SJSA1 (cell line): ENCODE measurements at places on chromosomes 2 and 18.

- no peak for DNase-seq
Measured at GRCh38 chr2:104846786-104847585, 6.9 kb upstream of the POU3F3 start.

- DNase-seq: no peak
Measured at GRCh38 chr2:88810017-88810416, 118.5 kb downstream of the RPIA start.

GRCh38 chr2:133865141-133865540 lies 296.9 kb upstream of the NCKAP5 start:
- no peak for DNase-seq

- no peak for DNase-seq
Measured at GRCh38 chr2:221397187-221397586, 174.9 kb downstream of the EPHA4 start.

DNA sequence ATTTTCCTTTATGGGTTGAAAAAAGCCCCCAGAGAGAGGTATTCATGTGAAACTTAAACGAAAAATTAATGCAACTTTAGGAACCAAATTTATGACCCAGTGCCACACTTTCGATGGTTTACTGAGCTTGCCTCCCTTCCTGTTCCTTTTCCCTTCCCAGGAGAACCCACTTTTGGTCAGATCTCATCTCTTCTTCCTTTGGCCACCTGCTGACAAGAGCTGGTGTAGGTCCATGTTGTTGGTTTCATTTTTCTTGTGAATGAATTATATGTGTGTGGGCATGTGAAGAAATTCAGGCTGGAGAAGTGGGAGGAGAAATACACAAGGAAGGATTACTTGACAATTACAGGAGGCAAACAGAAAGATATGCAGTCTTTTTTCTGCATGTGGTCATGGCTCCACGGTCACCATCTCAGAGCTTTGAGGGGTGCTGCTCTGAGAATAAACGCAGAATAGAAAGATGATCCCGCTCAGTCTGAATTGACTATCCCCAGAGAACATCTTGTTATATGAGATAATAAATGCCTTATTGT lies 111.3 kb upstream of the TCF4 start:
- DNase-seq: no peak

- DNase-seq: no peak
Measured at GRCh38 chr18:23779696-23780303, 90.5 kb downstream of the LAMA3 start.

GRCh38 chr18:8084160-8084559 lies 517.0 kb downstream of the PTPRM start:
- peak; percentile 54 for DNase-seq

- no peak for DNase-seq
Measured at GRCh38 chr2:186424265-186424664, 61.8 kb upstream of the ZC3H15 start.

DNA sequence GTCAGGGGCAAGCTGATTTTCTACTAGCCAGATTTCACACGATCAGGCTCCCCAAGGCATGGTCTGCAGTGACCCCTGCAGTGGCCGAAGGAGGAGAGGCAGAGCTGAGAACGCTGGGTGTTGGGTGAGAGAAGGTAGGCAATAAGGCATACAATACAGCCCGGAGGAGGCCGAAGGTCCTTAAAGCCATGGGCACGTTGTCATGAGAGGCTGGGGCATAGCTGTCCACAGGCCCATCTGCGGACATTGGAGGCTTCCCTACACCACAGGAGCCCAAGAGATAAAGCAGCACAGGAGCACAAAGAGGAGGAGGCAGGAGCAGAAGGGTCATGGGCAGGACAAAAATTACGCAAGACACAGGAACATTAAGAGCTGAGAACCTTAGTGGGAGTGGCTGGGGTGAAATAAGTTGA lies 16.7 kb upstream of the BZW1 start:
- DNase-seq: no peak

GRCh38 chr2:46211461-46211860 lies 85.7 kb upstream of the EPAS1 start:
- DNase-seq: no peak

- DNase-seq: no peak
Measured at GRCh38 chr18:11411048-11411447, 198.3 kb upstream of the SLC35G4 start.

DNA sequence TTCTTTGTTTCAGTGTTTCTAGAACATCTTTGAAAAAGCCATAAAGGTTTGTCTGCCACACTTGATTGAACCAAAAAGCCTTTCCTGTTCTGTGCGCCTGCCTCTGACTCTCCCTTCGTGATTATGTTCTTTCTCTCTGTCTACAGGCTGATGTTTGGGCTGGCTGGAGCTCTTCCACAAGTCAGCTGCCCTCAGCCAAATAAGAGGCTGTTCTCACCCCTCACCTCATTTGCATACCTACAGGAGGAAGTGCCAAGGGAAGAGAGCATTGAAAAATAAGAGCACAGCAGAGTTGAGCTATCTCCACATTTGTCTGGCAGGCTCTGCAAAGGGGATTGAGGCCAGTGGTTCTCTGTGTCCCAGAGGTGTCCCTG lies 15.8 kb downstream of the INPP5D start:
- DNase-seq: no peak

DNA sequence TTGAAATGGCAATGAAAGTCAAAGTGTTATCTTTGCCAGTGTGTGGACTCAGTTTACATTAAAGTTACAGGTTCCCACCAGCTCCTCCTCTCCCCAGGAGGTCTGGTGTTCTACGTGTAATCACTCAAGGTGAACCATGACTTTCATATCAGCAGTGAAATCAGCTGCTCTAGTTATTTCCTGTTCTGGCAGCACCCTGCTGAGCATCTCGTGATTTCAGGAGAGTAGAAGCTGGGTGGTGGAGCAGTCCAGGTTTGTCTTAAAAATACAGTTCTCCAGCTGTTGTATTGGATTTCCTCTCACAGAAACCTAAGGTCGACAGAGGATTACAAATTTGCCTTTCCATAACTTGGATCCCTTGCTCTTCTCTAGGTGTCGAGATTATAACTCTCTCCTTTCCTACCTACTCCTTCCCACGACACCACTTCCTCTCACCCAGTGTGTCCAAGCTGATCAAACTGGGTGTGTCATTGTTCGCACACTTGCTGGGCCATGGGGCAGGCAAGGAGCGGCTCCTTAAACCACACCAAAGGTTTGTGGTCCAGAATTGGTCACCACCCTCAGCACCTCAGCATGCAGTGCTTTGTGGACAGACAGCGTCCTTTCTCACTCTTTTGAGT lies 13.0 kb upstream of the ARHGAP25 start:
- DNase-seq: no peak

DNA sequence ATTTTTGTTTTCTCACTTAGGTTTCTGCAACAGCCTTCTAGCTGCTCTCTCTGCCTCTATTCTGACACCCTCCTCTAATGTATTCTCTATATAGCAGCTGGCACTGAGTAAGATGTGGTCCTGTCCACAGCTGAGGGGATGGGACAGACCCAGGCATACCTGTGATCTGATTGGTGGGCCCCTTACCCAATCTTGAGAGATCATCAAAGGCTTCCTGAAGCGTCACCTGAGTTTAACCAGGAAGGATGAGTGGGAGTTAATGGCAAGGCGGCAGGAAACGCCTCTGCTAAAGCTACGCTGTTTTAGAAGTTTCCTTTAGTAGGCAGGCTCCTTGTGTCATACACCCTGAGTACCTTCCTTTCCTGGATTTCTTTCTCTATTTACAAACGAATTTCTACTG lies 5.7 kb upstream of the TET3 start:
- DNase-seq: no peak

DNA sequence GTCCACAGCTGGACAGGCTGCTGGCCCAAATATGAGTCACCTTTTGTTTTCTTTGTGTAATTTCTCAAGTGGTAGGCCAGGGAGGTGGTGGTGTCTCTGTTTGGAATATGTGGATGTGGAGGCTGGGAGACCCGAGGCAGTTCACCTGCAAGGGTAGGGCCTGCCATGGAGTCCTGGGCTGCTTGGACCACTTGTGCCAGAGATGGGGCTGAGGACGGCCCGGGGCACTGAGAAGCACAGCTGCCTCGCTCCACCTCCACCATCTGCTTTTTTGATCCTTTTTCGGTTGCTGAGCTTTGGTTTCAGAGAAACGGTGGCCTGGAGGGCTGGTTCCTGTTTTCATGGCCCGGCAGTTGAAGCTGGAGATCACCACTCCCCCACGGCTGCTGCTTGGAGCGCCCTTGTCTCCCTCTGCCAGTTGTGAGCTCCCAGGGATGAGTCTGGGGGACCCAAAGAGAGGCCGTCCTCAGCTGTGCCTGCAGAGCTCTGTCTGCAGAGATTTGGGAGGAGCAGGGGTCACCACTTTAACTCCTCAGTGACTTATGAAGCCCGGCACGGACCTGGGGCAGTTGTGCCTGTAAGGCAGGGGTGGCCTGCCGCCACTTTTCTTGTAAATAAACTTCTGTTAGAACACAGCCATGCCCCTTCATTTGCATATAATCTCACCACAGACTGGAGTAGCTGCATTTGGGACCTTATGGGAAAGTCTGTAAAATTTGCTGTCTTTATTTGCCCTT lies 67.6 kb upstream of the MCFD2 start:
- no peak for DNase-seq

- no peak for DNase-seq
Measured at GRCh38 chr2:239548451-239548871, 147.6 kb upstream of the HDAC4 start.
